ENCODE measurements at places on chromosomes 2 and 18. TPM values are rescaled to one million over a fixed set of nuclear protein-coding genes. Genes with fewer than 3 reads are reported as not detected.

The DPP4 gene
- total RNA-seq: not detected

The MAIP1 gene
- total RNA-seq: 12.0 TPM

The CROCC2 gene
- not detected for total RNA-seq

- H3K27ac ChIP-seq: peak overlapping the region; percentile 82
- peaks cover 50% of the 10 kb centered on the region for H3K36me3 ChIP-seq
- peaks cover 98% of the 10 kb centered on the region for H3K4me1 ChIP-seq
- no peaks in the 10 kb centered on the region for H3K27me3 ChIP-seq
- DNase-seq: no peak
- H3K4me3 ChIP-seq: peak overlapping the region; percentile 8
Observed at GRCh38 chr2:150477347-150477746, 10.1 kb downstream of the RND3 start.

The SGO2 gene
- 5.7 TPM for total RNA-seq

GRCh38 chr2:191979221-191979730 is 132.4 kb upstream of the CAVIN2 start:
- no peak for DNase-seq
- no peaks in the 10 kb centered on the region for H3K27me3 ChIP-seq
- H3K4me1 ChIP-seq: peaks cover 54% of the 10 kb centered on the region
- no peak overlapping the region for H3K4me3 ChIP-seq

DNA sequence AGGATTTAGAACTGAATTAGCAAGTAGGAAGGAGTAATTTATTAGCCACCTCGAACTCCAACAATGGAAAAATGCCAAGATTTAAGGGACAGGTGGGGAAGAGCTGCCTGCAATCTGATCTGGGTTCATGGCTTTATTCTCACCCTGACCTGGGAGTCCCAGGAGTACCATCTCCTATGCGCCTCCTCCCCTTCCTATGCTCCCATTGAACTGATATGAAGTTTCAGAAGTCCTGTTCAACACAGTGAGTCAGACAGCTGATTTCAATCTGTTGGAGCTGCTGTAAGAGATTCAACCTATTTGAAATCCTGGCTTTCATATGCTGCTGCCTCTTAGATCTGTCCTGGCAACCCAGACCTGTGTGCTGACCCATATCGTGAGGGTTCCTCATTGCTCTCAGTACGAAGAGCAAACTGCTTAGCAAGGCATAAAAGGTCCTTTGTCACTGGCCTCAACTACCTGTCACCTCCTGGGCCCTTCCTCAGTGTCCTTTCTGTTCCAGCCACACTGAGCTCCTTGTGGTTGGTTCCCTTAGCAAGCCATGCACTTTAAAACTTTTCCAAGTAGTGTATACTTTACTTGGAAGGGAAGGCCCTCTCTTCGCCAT is 15.9 kb upstream of the CD28 start:
- DNase-seq: no peak
- peak overlapping the region; percentile 34 for H3K27ac ChIP-seq

DNA sequence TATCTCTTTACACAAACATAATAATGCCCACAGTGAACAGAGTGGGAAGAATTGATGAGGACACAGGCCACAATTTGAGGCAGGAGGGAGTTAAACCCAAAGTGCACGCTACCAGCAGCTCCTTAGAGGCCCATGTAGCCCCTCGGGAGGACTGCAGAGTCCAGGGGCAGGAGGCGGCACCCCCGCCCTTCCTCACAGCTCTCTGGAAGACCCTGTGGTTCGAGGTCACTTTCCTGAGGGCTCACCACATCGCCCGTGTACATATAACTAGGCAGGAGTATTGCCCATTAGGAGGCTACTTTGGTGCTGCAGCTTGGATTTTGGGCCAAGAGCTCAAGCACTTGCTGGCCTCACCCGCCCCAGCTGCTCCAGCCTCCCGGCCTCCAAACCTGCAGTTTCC is 22.2 kb upstream of the CIDEA start:
- H3K4me1 ChIP-seq: peaks cover 5% of the 10 kb centered on the region
- no peak for DNase-seq
- no peaks in the 10 kb centered on the region for H3K27me3 ChIP-seq
- no peak overlapping the region for H3K4me3 ChIP-seq
- H3K27ac ChIP-seq: no peak overlapping the region

DNA sequence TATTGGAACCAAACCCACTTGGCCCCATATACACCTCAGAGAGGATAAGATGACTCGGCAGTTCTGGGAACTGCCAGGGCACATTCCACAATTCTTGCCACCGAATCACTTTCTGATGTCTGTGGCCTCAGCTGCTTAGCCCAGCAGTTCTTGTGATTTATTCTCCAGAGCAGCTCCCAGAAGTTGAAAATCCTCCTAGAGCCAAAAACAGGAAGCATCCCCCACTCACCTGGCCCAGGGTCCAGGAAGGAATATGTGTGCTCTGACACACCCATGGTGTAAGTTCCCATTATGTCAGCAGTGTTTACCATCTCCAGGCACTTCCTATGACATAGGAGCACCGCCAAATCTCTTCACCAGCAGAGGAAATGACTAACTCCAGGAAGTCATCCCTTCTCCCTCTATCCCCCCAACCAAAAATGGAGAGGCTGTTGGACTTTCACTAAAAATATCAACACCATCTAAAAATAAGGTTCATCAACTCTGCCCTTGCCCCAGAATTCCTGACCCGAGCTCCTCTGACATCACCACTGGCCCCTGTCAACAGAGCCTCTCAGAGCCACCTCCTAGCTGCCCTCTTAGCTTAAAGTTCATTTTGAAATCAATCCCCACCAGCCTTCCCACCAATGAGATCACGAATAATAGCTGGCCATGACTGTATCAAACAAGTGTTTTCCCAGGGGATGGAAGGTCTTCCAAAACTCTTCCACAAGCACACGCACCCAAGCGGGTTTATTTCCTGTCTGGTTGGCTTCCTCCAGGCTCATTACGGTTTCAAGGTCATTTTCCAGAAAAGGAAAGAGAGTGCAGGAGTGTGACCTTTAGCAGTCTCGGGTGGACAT is 223.1 kb upstream of the PARD3B start:
- H3K4me3 ChIP-seq: no peak overlapping the region
- H3K36me3 ChIP-seq: no peaks in the 10 kb centered on the region
- no peak overlapping the region for H3K27ac ChIP-seq
- no peaks in the 10 kb centered on the region for H3K27me3 ChIP-seq
- peaks cover 13% of the 10 kb centered on the region for H3K4me1 ChIP-seq

The TMEFF2 gene
- 46.8 TPM for total RNA-seq

The FAM228A gene
- total RNA-seq: not detected

DNA sequence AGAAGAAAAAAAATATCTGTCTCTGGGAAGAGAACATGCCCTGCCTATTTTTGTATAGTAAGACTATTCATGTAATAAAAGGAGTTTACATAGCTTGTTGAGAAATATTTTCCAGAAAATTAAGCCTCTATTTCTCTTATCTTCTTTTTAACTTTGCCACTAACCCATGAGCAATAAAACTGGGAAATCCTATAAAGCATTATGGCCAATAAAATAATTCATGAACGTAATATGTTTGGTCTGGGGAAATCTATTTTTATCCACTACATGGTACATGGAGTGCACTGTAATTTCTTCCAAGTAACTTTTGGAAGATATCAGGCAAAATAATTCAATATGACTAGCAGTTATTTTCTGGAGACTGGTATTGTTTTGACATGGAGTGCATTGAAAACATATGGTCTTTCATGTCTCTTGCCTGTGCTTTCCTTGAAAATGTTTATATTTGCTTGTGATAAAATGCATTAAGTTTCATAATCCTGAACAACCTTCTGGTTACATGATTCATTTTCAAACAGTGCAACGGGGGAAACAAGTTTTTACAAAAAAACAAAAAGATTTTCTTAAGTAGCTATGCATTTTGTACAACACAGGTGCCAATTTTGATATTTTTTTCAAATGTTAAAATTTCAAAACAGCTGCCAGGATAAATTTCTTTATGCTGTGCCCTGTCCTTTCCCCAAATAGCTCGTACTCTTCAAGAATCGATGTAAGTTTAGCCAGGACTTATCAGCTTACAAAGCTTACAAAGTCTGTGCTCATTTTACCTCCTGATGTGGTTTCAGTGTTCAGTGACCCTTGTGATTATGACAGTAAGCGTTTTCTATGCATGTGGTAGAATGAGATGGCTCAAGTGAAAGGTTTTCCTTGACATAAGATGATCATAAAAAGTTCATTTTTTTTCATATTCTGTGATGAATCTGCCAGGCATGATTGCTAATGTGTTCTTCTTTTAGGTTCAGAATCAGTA is 194.5 kb downstream of the UBE2E3 start:
- H3K27ac ChIP-seq: no peak overlapping the region
- H3K4me1 ChIP-seq: peaks cover 5% of the 10 kb centered on the region
- no peaks in the 10 kb centered on the region for H3K36me3 ChIP-seq
- H3K27me3 ChIP-seq: no peaks in the 10 kb centered on the region
- H3K4me3 ChIP-seq: no peak overlapping the region
- DNase-seq: no peak

The C2orf74 gene
- 10.3 TPM for total RNA-seq

- no peaks in the 10 kb centered on the region for H3K4me1 ChIP-seq
- peaks cover 2% of the 10 kb centered on the region for H3K36me3 ChIP-seq
- H3K4me3 ChIP-seq: no peak overlapping the region
- H3K27ac ChIP-seq: no peak overlapping the region
- H3K27me3 ChIP-seq: peaks cover 69% of the 10 kb centered on the region
- DNase-seq: no peak
Observed at GRCh38 chr18:59231114-59231513, 11.2 kb downstream of the GRP start.

DNA sequence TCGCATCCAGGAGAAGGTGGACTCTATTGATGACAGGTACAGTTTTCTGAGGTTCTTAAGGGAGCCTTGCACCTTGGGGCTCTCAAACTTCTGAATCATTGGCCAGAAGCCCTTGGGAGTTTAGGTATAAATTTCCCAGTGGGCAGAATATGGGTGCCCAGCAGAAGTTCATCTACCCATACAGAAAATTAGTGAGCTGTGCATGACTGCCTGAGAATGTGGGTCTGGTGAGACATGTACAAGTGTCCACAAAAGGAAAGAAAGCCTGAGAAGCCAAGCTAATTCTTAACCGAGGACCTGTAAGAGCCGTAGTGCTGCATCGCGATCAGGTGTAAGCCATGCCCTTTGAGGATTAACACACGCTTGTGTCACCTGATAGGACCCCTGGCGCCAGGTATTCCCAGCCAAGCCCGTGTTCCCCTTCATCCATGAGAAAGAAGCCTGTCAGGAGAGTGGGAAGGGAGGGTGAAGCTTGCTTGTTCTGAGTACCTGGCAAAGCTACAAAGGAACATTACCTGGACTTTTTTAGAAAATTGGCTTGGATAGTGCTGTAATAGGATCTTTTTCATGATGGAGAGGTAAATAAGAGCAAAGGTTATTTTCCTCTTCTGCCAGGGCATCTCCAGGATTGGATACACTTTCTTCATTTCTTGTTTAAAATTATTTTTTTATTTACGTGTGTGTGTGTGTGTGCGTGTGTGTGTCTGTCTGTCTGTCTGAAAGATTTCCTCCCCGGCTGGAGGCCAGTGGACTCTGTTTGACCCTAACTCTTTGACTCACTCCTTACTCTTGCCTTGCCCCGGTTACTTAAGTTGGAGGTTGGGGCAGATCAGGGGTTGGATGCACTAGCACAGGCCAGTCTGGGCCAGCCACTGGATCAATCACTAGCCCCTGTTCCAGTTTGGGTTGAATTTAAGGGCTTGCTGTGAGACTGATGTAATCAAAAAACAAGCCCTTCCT is 90.4 kb upstream of the EML6 start:
- H3K27me3 ChIP-seq: no peaks in the 10 kb centered on the region
- DNase-seq: no peak
- peaks cover 55% of the 10 kb centered on the region for H3K36me3 ChIP-seq

GRCh38 chr2:69345434-69345833 is 41.6 kb downstream of the GFPT1 start:
- peaks cover 68% of the 10 kb centered on the region for H3K36me3 ChIP-seq
- no peaks in the 10 kb centered on the region for H3K27me3 ChIP-seq
- H3K27ac ChIP-seq: peak overlapping the region; percentile 41
- H3K4me1 ChIP-seq: peaks cover 15% of the 10 kb centered on the region
- DNase-seq: no peak

The NT5C1B gene
- total RNA-seq: not detected

DNA sequence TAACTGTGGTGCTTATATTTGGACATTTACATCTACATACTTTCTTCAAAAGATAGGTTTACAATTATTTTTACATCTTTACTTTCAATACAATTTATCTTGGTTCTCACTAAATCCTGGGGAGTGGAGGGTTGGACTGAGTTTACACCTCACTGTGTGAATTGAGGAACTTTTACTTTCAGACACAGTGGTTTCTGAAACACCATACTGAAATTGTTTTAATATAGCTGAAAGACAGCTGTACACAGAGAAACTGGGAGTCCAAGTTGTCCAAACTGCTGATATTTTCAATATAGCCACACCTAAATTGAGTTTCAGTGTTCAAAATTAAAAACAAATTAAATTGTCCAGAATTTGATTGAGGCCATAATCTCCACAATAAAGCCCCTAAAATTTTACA is 16.8 kb downstream of the KCNH7 start:
- peaks cover 6% of the 10 kb centered on the region for H3K27me3 ChIP-seq
- no peak overlapping the region for H3K4me3 ChIP-seq
- no peaks in the 10 kb centered on the region for H3K36me3 ChIP-seq
- peaks cover 2% of the 10 kb centered on the region for H3K4me1 ChIP-seq
- DNase-seq: no peak
- H3K27ac ChIP-seq: no peak overlapping the region

GRCh38 chr2:148981324-148981723 is 57.2 kb upstream of the LYPD6B start:
- no peak overlapping the region for H3K27ac ChIP-seq
- no peak overlapping the region for H3K4me3 ChIP-seq
- peaks cover 8% of the 10 kb centered on the region for H3K36me3 ChIP-seq
- H3K27me3 ChIP-seq: no peaks in the 10 kb centered on the region

The PAIP2B gene
- 0.55 TPM for total RNA-seq

The FSHR gene
- not detected for total RNA-seq

GRCh38 chr2:128686881-128687555 is 368.4 kb upstream of the HS6ST1 start:
- peak; percentile 67 for DNase-seq
- no peaks in the 10 kb centered on the region for H3K36me3 ChIP-seq
- H3K27me3 ChIP-seq: peaks cover 6% of the 10 kb centered on the region
- H3K4me3 ChIP-seq: no peak overlapping the region

Measured in osteocyte (in vitro differentiated cells).